T47D (cell line): ENCODE measurements at places on chromosomes 4 and X.

DNA sequence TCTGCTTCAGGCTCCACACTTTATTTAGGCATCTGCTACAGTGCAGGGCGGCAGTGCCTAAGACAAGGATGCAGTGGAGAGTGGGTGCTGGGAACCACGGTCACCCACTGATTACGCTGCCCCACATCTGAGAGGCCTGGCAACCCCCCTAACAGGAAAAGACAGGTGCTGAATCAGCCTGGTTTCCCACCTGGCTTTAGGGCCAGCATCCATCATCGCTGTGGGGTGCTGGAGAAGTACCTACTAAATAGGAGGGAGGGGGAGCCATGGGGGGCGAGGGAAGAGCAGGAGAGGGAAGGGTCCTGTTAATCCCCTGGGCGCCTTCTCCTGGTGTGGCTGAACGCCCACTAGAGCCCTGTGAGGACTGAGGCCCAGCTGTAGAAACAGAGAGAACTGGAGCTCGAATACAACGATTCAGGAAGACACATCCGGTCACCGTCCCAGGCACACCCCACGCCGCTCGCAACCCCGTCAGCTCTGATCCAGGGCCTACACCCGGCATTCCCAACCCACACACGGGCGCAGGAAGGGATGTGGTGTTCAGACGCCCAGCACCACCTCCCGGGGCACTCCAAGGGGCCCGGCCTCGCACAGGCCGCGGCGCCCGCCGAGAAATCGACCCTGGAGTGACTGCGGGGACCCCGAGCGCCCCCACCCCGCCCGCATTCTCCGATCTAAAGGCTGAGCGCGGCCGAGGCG is 554 bp downstream of the DCTD start:
- DNase-seq = peak; percentile 13

DNA sequence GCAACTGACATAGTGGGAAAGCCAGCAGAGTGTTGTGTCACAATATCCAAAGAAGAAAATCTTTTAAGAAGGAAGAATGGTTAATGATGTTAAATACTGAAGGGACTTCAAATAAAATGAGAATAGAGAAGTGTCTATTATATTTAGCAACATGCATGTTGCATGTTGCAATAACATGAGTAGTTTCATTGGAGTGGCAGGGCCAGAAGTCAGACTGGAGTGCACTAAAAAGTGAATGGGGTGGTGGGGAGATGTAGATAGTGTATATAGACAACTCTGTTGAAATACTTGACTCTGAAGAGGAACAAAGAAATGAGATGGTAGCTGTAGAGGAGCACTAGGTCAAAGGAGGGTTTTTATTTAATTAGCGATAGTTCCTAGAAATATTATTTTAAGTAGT is 9.5 kb upstream of the AMMECR1 start:
- no peak for DNase-seq

GRCh38 chr4:69322055-69322454 is 41.8 kb downstream of the UGT2B28 start:
- DNase-seq = no peak

DNA sequence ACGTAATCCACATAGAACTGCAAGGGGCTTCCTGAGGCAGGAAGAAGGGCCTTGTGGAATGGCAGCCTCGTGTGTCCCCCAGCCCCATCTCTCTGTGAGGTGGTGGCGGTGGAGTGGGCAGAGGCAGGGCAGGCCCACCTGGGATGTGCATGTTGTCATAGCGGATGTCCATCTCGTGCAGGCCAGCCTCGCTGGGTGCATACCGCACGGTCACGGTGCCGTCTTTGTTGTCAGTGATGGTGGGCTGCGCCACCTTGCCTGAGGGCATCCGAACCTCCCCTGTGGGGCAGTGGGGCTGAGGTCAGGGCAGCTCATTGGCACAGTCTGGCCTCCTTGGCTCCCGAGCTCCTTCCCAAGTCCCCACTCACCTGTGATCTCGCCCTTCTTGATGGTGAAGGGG is 20.4 kb downstream of the FLNA start:
- DNase-seq = no peak

DNA sequence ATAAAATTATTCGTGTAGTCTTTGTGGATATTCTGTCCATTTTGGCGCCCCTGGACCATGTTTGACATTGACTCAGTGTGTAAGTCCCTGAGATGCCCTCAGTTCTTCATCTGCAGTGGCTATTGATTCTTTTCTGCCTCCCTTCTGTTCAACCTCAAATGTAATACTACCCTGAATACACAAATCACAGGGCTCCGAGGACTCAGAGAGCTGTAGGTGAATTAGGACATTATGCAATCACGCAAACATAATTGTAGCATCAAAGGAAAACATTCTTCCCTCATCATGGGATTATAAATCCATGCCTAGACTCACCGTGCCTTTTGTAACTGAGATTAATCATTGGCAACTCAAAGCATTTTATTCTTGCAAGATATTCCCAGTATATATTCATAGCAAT is 161.4 kb upstream of the PACRGL start:
- no peak for DNase-seq

- no peak for DNase-seq
Measured at GRCh38 chr4:70984589-70984988, 8.9 kb upstream of the DCK start.

DNA sequence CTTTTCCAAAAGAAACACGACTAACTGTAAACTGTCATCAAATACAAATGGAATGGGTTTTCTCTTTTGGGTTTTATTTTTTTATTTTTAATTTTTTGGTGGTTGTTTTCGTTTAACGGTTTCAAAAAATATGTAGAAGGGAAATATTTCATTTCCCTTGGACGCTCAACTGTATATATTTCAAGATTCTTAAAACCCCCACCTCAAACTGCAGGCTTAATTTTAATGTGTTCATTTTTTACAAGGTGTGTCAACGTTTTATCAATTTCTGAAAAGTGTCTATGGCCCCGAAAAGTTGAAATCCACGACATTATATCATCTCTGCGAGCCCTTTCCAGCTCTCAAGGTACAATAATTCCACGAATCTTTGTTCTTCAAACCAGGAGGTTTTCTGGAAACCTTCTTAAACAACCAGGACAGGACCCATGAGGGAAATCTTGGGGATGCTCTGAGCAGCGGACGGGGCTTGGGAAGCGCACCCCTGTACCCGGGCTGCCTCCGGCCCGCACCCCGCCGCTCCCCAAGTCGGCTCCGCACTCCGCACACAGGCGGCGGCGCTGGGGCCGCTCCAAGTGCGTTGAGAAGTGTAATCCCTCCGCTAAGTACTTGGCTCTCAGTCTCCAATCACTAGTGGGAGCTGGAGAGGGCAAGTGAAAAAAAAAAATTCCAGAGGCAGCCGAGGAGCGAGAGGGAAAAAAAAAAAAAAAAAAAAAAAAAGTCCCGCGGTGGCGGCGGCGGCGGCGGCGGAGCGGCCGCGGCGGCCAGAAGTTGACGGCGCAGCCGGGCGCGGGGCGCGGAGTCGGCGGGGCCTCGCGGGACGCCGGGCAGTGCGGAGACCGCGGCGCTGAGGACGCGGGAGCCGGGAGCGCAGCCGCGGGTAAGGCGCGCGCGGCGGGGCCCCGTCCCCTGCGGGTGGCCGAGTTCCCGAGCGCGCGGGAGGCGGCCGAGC is at the start of gene BMPR1B:
Gene BMPR1B, plus strand, starts transcription at position 764 of the 949 bp plus-strand sequence. CDS start 346,470 bp downstream, outside the sequence.
- no peak for DNase-seq

DNA sequence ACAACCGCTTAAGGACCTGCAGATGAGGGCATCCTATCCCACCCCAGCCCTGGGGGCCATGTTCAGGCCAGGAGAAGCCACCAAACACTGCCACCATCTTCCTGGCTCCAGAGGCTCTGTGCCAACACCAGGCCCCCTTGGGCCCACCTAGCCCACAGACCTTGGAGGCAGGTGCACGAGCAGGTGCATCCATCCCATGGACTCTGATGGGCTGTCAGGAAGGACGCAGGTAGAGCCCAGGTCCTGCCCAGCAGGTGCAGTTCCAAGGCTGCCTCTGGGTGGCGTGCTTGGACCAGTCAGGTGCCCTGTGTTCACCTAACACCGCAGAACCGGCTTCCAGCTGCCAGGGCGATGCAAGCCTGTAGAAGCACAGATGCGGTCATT is 22.8 kb upstream of the PDE6B start:
- peak; percentile 89 for DNase-seq

GRCh38 chrX:71604796-71605568 is 13.3 kb downstream of the CXCR3 start:
- DNase-seq = no peak
